ENCODE measurements at places on chromosomes 4 and X.

- DNase-seq = no peak
Measured at GRCh38 chr4:64079316-64079715, 329.9 kb downstream of the TECRL start.

GRCh38 chr4:173937631-173938270, 345.7 kb downstream of the FBXO8 start:
- no peak for DNase-seq

DNA sequence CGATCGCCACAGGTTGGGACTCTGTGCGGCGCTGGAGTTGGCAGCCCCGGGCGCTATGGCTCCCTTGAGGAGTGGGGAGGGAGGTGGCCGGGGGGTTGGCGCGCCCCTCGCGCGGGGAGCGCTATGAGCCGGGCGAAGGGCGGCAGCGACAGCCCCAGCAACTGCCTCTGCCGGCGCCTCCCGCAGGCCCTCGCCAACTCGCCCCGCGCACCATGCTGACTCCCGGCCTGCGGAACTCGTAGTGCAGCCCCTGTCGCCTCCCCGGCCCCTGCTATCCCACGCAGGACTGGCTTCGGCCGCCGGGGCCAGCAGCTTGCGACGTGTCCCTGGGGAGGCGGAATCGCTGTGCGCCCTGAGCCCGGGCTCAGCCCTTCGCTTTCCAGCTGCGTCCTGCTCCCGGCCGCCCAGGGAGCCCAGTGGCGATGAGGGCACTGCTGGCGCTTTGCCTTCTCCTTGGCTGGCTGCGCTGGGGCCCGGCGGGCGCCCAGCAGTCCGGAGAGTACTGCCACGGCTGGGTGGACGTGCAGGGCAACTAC, 415 bp downstream of the SHISA3 start:
- no peak for DNase-seq

DNA sequence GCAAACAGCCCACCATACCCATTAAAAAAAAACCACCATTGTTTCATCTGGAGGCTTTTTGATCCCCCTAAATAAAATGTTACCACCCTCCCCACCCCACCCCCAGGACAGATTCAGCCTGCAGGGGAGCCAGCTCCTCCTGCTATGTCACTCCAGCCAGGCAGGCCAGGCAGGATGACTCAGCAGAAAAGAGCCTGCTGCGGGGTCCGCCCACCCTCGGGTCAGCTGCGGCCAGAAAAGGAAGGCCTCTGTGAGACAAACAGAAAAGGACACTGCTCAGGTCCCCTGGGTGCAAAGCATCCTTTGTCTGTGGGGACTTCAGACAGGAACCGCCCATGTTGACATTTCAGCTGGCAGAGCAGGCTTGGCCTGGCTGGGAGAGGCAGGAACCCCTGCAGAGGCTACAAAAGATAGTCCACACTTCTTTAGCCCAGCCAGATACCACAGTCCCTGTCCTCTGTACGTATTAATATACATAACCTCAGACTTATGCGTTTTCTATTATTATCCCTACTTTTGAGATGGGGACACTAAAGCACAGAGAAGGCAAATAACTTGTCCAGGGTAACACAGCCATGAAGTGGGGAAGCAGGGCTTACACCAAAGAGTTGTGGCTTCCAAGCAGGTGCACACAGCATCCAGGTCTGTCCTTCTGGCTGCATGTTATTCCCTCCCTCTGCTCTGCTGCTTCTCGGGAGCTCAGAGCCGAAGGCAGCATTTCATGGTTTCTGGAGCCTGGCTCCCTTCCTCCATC, 147.7 kb downstream of the CPEB2 start:
- no peak for DNase-seq

DNA sequence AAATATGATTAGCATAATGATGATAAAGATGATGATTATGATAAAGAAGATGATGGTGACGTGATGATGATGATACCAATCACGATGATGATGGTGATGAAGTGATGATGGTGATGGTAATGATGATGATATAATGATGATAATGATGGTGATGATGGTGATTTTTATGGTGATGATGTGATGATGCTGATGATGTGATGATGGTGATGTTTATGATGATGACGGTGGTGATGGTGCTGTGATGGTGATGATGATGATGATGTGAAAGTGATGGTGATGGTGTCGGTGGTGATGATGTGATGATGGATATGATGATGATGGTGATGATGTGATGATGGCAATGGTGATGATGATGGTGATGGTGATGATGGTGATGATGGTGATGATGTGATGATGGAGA, 130.8 kb upstream of the PSAPL1 start:
- no peak for DNase-seq

DNA sequence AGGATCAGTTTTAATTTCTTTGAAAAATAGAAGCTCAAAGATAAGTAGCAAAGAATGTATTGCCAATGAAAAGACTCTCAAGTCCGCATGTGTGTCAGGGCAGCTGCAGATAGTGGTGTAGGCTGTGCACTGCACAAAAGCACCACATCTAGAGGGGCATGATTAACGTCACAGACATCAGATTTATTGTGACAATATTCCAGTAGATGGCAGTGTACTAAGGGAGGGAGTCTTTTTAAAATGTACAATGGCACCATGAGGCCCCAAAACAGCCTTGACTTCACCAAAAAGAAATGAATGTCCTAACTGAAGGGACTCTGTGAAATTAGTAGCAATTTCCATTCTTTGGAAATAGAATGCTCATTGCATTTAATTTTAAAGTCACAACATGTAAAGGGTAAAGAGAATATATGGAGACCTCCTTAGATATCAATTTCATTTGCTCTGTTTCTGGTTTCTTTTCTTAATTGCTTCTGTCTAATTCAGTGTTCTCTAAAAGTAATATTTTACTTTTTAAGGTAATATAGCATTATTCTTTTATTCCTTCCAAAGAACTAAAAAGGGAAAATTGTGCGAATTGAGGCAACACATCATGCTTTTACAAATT, 98.4 kb downstream of the ZNF827 start:
- no peak for DNase-seq

- no peak for DNase-seq
Measured at GRCh38 chr4:82136161-82136801, 237.5 kb downstream of the HNRNPD start.

- no peak for DNase-seq
Measured at GRCh38 chr4:182478475-182478874, 235.3 kb downstream of the TENM3 start.

DNA sequence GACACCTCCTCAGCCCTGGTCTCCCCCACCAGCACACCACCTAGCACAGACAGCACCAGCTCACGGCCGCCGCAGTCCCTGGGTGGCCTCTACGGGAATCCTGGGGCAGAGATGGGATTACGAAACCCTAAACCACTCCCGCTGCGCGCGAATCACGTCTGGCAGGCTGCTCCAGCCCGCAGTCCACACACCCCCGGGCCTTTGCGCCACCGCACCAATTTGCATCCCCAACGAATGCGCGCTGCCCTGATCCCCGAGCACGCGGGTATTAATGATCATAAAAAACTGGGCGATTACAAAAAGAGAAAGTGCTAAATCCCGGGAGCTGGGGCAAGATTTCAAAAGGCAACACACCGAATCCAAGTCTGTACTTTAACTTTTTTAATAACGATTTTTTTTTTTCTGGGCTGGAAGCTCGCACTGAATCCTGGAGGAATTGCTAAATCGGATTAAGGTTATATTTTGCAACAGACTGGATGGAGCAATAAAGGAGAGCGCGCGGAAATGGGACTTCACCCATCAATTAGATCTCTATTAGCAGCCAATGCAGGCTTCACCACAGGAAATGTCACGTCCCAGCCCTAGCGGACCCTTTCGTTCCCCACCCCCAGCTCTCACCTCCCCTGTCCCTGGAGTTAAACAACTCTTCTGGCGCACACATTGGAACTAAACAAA, 69.8 kb upstream of the TMEM33 start:
- DNase-seq = no peak

- no peak for DNase-seq
Measured at GRCh38 chr4:76074993-76075600, 588 bp downstream of the ART3 start.

GRCh38 chr4:7192252-7193029, at the start of gene SORCS2:
Gene SORCS2, plus strand, starts transcription at chr4:7192538.
- no peak for DNase-seq

GRCh38 chr4:123510221-123510620, 113.6 kb downstream of the SPRY1 start:
- DNase-seq = no peak

- DNase-seq = no peak
Measured at GRCh38 chr4:40576651-40577480, 52.8 kb downstream of the RBM47 start.

DNA sequence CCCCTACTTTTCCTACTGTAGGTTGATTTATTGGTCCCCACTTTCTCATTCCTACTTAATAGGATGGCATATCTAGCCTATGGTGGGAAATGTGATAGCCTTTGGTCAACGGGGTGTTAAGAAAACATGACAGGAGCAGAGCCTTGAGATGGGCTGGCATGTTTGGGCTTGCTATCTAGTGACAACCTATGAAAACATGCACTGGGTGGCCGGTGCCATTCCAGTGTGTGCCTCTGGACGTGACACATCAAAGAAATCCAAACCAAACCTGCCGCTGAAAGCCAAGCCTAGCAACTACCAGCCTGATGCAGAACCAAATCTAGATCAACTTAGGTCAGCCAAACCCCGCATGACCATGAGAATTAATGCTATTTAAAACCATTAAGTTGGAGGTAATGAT, 317.6 kb downstream of the DMD start:
- DNase-seq = no peak

GRCh38 chr4:153683763-153684181, 308 bp upstream of the TLR2 start:
- DNase-seq = no peak

DNA sequence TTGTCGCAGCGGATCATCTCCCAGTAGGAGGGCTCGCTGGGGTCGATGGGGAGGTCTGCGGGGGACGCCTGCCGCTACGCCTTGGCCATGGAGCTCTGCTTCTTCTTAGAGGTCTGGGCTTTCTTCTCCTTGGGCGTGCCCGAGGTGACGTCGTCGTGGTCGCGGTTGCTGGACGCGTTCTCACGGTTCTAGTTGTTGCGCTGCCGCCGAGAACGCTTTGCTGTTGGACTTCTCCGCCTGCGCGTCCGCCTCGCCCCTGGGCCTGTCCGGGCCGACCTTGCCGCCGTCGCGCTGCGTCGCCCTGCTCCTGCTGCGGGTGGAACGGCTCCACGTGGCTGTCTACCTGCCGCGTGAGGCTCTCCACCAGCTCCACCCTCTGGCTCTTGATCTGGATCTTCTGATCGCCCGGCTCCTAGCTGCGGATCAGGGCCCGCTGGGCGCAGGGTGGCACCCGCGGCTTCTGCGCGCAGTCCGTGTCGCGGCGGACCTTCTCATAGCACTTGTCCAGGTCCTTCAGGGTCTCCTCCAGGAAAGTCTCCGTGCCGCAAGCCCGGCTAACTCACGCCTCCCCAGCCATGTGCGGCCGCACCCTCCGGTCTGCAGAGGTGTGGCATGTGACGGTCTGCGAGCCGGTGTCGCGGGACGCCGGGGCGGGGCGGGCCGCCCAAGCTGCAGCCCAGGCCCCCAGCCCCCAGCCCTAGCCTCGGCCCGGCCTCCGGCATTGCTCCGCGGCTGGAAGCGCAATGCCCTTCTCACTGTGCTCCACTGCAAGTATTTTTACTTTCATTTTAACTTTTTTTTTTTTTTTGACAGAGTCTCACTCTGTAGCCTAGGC, 40.5 kb upstream of the OGT start:
- DNase-seq = peak; percentile 21

Measured in effector CD4-positive, alpha-beta T cell (primary cell).